ENCODE measurements at places on chromosomes 16 and 17.
A peak's percentile ranks its signal among the peaks of the same experiment; 100 is the strongest.

GRCh38 chr17:6497496-6498221 is 53.4 kb downstream of the PIMREG start:
- DNase-seq = no peak

DNA sequence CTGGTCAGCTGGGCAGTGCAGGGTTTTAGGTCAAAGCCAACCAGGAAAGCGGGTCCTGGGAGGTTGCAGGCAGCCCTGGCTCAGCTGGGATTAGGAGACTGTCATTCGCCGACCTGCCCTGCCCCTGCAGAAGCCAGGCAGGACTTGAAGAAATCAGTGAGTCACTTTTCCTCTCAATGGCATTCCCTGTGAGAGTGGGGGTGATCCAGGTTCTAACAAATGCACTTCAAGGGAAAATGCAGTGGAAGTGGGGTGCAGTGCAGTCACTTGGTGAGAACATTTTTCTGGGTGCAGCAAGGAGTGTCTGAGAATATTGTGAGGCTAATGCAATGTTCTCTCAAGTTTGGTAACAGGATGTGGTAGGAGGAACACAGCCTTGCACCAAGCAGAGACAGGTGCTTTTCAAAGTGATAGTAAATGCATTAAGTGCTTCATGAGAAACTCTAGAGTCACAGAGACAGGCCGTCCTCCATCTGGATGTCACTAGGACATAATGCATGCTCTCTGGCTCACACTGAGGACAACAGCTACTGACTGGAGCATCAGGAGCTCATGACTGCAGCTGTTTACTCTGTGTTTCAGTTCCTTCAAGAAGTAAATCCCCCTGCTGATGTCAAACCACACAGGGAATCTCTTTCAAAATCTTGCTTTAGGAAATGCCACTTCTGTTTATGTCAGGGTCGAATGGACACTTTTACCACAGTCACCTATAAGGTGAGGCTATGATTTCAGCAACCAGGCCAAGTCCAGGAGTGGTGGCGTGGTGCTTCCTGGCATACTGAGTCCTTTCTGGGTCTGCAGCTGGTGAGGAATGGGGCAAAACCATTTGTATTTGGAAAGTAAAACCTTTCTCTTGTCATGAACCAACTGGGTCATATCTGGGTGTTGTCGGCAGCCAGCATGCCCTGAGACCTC is 16.7 kb downstream of the CDK5R1 start:
- peak; percentile 28 for DNase-seq

DNA sequence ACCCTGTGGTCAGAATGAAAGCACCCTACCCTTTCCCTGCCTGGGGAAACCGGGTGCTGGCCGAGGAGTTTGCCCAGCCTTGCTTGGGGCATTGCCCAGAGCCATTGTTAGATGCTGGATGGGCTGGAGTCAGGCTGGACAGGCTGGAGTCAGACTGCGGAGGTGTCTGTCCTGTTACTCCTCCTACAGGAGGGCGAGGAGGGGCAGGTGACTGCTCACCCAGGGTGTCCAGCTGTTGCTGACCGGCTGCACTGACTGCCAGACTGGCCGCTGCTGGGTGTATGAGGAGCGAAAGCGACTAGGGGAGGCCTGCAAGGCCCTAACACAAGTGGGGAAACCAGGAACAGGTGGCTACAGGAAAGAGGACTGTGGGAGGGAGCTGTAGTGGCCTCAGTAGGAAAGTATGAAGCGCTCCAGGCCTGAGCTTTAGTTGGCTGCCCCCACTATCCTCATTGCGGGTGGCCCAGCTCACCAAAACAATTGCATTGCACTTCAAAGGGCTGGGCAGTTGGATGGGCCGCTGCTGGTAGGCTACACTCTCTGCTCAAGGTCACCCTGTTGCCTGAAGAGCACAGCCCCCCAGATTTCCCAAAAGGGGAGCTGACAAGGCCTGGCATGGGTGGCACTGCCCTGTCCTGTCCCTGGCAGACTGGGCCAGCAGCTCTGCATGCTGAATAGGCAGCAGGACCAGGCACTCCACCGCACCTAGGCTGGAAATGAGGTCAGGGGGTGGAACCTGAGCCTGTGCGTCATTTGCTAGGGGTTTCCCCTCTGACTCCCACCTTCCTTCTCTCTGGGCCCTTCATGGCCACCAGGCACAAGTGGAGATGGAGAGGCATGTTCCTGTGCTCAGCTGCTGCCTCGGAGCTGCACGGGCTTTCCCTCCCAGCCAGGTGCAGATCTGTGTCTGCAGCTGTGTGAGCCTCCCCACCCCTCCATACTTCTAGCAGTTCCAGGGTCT is 18.4 kb downstream of the LDHD start:
- DNase-seq = peak; percentile 17

DNA sequence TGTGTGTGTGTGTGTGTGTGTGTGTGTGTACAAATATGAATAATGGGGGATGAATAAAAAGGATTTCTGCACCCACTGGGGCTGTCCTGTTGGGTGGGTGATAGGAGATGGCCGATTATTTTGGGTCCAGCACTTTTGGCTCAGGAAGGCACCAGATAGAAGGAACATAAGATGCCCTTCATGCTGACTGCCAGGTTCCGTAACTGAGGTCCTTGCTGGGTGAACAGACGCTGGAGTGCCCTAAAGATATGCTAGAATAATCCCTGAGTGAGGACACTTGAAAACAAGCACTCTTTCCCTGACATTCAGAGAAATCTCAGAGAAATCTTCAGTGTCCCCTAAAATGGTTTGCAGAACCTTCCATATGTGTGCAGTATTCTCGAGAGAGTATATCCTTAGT is 17.7 kb downstream of the IRX6 start:
- DNase-seq = no peak

DNA sequence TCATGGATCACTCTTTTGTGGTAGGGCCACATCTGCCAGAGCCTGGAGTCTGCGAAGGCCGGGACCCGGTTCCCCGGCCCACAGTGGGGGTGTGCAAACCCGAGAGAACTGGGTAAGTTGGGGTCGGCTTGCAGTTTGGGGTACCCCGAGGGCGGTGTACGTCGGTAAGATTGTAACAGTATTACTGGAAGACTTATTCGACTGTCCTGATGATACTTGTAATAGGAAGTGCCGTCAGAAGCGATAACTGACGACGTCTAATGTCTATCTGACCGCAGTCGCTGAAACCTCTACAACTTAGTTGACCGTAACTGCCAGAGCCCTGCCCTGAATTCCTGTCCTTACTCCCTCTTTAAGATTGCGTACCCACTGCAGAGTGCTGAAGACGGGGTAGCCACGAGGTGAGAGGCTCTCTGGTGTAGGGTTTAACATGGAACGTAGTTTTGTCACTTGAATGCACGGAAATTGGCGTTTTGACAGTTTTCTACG is 24.0 kb downstream of the TRPV2 start:
- DNase-seq = no peak

Data from activated naive CD4-positive, alpha-beta T cell (primary cell).